ENCODE measurements at places on chromosomes 4 and X.

- no peaks in the 10 kb centered on the region for H3K4me1 ChIP-seq
- no peaks in the 10 kb centered on the region for H3K27me3 ChIP-seq
- peaks cover 6% of the 10 kb centered on the region for H3K36me3 ChIP-seq
Observed at GRCh38 chr4:4267981-4268380, 20.0 kb upstream of the TMEM128 start.

DNA sequence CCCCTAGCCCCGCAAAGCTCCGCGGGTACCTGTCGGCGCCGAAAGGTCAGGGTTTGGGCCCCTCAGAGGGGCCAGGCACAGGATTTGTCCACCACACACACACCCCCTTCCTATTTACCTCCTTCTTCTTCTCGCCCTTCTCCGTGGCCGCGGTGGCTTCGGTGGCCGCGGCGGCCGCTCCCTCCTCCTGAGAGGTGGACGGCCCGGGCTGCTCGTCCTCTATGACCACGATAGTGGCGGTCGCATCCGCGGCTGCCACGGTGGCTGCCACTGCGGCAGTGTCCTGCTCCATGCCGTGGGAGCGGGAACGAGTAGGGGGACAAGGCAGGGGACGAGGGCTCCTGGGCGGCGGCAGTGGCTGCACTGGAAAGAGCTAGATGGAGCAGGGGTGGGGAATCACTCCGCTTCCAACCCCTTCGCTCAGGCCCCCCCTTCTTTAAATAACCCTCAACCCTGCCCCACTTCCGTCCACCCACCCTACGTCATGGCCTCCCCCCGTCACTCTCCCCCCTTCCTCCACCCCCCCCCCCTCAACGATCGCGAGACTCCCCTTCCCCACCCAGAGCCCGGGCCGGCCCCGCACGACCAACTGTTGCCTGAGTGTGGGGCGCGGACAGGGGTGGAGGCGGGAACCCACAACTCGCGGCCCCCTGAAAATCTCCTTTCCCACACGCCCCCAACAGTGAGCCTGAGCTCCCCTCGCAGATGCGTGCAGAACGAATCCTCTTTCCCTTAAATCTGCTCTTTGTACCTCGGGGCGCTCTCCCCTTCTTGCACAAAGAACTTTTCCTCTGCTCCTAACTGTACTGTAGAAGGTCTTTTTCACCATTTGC is at the start of gene SMARCA1:
Gene SMARCA1 (minus strand): TSS at position 412 of the 833 bp plus-strand sequence. CDS start 120 bp downstream, at position 292.
- peak within 1 kb of the TSS; percentile 92 for H3K27ac ChIP-seq
- peak; percentile 52 for DNase-seq
- H3K27me3 ChIP-seq = no peaks in the 10 kb centered on the region
- H3K4me3 ChIP-seq = peak within 1 kb of the TSS; percentile 85
- peaks cover 17% of the 10 kb centered on the region for H3K4me1 ChIP-seq
- H3K36me3 ChIP-seq = no peaks in the 10 kb centered on the region

DNA sequence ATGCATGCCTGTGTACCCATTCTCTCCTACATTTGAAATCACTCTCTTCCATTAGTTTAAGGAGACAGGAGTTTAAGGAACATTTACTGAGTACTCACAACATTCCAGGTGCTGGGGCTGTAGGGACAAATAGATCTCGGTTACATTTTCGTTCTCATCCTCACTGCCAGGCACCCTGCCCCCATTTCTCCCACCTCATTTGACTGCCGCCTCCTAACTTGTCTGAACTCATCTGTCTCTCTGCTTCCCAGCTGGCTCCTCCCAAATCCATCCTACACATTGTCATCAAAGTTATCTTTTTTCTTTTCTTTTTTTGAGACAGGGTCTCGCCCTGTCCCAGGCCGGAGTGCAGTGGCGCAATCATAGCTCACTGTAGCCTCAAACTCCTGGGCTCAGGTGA is 19.8 kb upstream of the MPC1L start:
- no peak for DNase-seq
- no peaks in the 10 kb centered on the region for H3K4me1 ChIP-seq
- H3K27me3 ChIP-seq = no peaks in the 10 kb centered on the region
- no peak overlapping the region for H3K27ac ChIP-seq

GRCh38 chr4:151876381-151876988 is 115.7 kb upstream of the GATB start:
- H3K36me3 ChIP-seq = no peaks in the 10 kb centered on the region
- H3K27me3 ChIP-seq = no peaks in the 10 kb centered on the region
- H3K4me3 ChIP-seq = no peak overlapping the region
- H3K4me1 ChIP-seq = no peaks in the 10 kb centered on the region

GRCh38 chrX:11886745-11887144 is 128.7 kb downstream of the MSL3 start:
- no peaks in the 10 kb centered on the region for H3K36me3 ChIP-seq
- H3K4me3 ChIP-seq = no peak overlapping the region
- H3K4me1 ChIP-seq = no peaks in the 10 kb centered on the region
- DNase-seq = no peak
- no peak overlapping the region for H3K27ac ChIP-seq

- no peaks in the 10 kb centered on the region for H3K27me3 ChIP-seq
- no peak for DNase-seq
- H3K4me1 ChIP-seq = peaks cover 10% of the 10 kb centered on the region
- no peak overlapping the region for H3K4me3 ChIP-seq
- peaks cover 5% of the 10 kb centered on the region for H3K36me3 ChIP-seq
Observed at GRCh38 chrX:16838202-16839066, 31.7 kb downstream of the RBBP7 start.

GRCh38 chrX:136200466-136200865 is 50.7 kb downstream of the MAP7D3 start:
- no peak overlapping the region for H3K4me3 ChIP-seq
- H3K36me3 ChIP-seq = no peaks in the 10 kb centered on the region
- no peak overlapping the region for H3K27ac ChIP-seq
- H3K4me1 ChIP-seq = peaks cover 1% of the 10 kb centered on the region
- no peaks in the 10 kb centered on the region for H3K27me3 ChIP-seq

DNA sequence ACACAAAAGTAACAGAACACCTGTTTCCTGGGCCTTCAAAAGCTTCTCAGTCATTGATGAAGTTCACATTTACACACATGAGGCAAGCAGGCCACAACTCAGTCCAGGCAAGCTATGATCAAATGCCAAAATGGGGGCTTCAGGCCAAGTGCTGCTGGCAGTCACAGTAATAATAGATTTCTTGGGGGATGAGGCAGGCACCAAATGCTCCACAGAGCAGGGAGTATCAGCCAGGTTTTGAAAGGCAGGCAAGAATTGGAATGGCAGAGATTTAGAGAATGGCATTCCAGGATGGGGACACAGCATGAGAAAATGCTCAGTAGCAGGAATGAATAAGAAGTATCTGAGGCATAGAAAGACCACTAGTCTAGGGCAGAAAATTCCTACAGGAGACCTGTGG is 52.8 kb downstream of the GRIA3 start:
- H3K4me3 ChIP-seq = no peak overlapping the region
- no peaks in the 10 kb centered on the region for H3K36me3 ChIP-seq
- no peaks in the 10 kb centered on the region for H3K4me1 ChIP-seq
- no peak for DNase-seq

DNA sequence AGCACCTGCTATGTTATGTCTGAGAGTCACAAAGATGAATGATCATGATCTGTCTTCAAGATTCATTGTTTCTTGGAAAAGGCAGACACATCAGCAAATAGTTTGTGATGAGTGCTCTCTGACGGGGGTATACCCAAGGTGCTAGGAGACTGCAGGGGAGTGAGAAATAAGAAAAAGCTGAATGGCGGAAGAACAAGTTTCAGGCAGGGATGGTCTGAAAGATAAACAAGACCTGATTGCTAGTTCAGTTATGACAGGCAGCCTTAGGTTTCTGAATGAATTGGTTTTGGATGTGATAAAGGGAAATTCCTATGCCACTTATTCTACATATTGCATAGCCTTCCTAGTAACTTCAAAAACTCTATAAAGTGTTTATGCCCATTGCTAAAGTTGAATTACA is 327.0 kb upstream of the DKK2 start:
- no peaks in the 10 kb centered on the region for H3K27me3 ChIP-seq
- no peaks in the 10 kb centered on the region for H3K4me1 ChIP-seq
- H3K27ac ChIP-seq = no peak overlapping the region

GRCh38 chr4:36785973-36786372 is 458.6 kb upstream of the NWD2 start:
- no peaks in the 10 kb centered on the region for H3K27me3 ChIP-seq
- no peak overlapping the region for H3K4me3 ChIP-seq
- DNase-seq = no peak
- no peaks in the 10 kb centered on the region for H3K36me3 ChIP-seq
- no peak overlapping the region for H3K27ac ChIP-seq

- DNase-seq = no peak
- H3K4me3 ChIP-seq = no peak overlapping the region
- peaks cover 34% of the 10 kb centered on the region for H3K4me1 ChIP-seq
- H3K27ac ChIP-seq = no peak overlapping the region
- H3K36me3 ChIP-seq = peaks cover 31% of the 10 kb centered on the region
Observed at GRCh38 chr4:184751585-184751956, 17.7 kb upstream of the CENPU start.

DNA sequence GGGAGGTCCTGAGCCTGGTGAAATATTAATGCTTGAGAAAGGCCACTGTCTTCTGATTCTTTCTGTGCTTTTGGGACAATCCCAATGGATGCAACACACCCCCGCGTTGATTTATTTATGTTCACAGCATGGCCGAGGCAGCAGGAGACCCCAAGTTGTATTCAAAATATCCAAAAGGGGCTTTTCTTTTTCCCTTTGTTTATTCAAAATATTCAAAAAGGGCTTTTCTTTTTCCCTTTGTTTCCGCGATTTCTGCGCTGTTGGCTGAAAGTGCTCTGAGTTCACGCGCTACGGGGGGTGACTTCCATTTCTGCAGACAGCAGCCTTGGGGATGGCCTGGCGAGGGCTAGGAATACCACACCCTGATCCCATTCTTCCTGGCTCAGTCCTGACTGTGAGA is 59.5 kb upstream of the PPP2R3B start:
- no peak for DNase-seq
- no peaks in the 10 kb centered on the region for H3K4me1 ChIP-seq
- H3K27ac ChIP-seq = no peak overlapping the region
- H3K27me3 ChIP-seq = no peaks in the 10 kb centered on the region
- no peak overlapping the region for H3K4me3 ChIP-seq

DNA sequence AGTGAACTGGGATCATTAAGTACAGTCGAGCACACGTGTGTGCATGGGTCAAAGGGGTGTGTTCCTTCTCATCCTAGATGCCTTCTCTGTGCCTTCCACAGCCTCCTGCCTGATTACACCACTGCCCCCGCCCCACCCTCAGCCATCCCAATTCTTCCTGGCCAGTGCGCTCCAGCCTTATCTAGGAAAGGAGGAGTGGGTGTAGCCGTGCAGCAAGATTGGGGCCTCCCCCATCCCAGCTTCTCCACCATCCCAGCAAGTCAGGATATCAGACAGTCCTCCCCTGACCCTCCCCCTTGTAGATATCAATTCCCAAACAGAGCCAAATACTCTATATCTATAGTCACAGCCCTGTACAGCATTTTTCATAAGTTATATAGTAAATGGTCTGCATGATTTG is 22.3 kb downstream of the SLC34A2 start:
- no peaks in the 10 kb centered on the region for H3K36me3 ChIP-seq
- no peaks in the 10 kb centered on the region for H3K27me3 ChIP-seq
- no peak overlapping the region for H3K27ac ChIP-seq
- DNase-seq = no peak
- H3K4me3 ChIP-seq = no peak overlapping the region

DNA sequence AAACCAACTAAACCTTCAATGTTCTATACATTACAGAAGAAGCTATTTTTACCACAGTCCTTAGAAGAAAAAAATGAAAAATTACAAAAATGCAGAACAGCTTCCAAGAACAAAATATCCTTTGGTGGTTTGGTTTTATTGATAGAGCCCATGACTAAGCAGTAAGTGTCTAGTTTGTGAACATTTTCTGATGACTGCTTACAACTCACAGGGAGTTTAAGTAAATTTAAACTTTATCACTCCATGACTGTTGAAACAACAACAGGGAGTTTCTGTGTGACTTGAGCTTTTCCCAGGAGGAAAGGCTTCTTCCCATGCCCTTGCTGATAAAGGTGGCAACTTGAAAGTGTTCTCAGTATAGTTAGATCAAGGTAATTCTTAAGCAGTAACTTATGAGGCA is 2.9 kb downstream of the PF4 start:
- no peaks in the 10 kb centered on the region for H3K27me3 ChIP-seq
- H3K4me3 ChIP-seq = no peak overlapping the region
- no peak for DNase-seq
- no peak overlapping the region for H3K27ac ChIP-seq
- H3K36me3 ChIP-seq = no peaks in the 10 kb centered on the region

DNA sequence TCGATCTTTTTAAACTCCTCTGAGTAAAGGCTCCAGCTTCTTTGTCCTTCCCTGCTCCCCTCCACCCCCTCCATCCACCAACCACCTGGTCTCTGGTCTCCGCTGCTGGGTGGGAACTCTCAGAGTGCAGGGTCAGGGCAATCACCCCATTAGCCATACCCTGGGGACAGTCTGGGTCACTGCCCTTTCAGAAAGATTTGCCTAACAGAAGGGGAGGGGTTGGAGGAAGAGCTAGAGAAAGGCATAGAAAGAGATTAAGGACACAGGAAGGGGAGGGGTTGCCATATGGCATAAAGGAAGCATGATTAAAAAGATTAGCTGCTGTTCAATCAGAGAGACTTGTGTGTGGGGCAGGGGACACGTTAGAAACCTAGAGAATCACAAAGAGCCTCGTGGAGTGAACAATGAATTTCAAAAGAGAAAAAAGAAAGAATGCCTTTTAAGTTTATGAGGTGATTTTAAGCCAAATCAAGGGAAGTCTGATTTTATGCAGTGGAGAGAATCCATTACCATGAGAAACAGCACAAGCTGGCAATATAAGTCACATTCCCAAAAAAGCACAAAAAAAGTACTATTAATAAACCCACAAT is 115.5 kb upstream of the ACSL4 start:
- no peak overlapping the region for H3K27ac ChIP-seq
- no peaks in the 10 kb centered on the region for H3K36me3 ChIP-seq
- no peak overlapping the region for H3K4me3 ChIP-seq
- no peaks in the 10 kb centered on the region for H3K4me1 ChIP-seq
- peak; percentile 43 for DNase-seq

DNA sequence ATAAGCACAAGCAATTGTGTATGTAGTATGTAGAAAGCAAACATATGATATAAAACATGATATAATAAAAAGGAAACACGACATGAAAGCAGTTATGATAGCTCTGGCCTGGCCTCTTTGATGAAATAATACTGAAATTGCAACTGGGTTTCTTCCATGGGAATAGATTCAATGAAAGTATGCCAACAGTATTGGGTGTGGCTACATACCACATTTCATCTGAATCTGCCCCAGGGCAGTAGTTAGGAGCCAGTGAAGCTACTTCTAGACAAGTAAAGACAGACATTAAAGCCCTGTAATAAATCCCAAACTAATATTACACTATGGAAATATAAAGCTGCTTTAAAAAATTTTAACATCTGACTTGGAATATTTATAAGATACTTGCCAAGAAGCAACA is 207.3 kb downstream of the FBXW7 start:
- H3K4me3 ChIP-seq = no peak overlapping the region
- H3K27me3 ChIP-seq = no peaks in the 10 kb centered on the region
- H3K36me3 ChIP-seq = no peaks in the 10 kb centered on the region
- no peak overlapping the region for H3K27ac ChIP-seq

- H3K27ac ChIP-seq = no peak overlapping the region
- DNase-seq = peak; percentile 27
- no peaks in the 10 kb centered on the region for H3K27me3 ChIP-seq
- no peaks in the 10 kb centered on the region for H3K4me1 ChIP-seq
Observed at GRCh38 chr4:10240691-10241090, 124.1 kb upstream of the WDR1 start.
